ENCODE measurements at places on chromosomes 3 and 15. TPM values are rescaled to one million over a fixed set of nuclear protein-coding genes. Genes with fewer than 3 reads are reported as not detected.
A peak's percentile ranks its signal among the peaks of the same experiment; 100 is the strongest.

GRCh38 chr15:78282324-78282723 is 17.1 kb downstream of the SKIC8 start:
- DNase-seq: no peak

Gene KBTBD12
- 0.14 TPM for total RNA-seq

- peak; percentile 62 for DNase-seq
Measured at GRCh38 chr3:151660885-151661284, 72.8 kb upstream of the AADACL2 start.

DNA sequence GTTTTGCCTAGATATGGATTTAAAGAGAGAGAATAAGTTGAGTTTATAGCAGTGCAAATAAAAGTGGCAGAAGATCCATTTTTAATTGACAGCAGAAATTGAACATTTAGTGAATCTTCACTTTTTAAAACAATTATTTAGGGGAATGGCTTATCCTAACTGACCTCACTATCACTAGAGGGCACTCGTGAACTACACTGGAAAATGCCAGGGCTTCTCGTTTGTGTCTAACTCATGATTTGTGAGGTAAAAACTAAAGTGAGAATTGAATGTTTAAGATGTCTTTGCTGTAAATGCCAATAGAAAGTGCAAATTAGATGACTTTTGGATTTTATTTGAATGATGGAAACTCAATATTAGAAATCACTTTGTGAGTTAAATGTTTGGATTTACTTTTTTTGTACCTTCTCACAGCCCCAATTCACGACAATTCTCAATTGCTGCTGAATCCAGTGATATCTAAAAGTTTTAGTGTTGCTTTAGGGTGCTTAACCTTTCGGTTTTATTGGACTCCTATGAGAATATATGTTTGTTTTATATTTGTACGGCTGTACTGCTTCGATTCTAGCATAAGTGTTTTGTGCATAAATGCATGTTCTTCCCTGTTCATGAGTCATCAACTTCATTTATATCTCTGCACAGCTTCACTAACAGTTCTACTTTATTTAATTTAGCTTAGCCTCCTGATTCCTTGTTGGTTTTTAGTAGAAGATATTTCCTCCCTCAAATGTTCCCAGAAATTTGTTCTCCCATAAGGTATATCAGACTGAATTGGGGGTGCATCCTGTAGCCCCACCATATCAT is 462.1 kb downstream of the MFSD1 start:
- peak; percentile 57 for DNase-seq

Gene SLC22A14
- total RNA-seq: 0.12 TPM

DNA sequence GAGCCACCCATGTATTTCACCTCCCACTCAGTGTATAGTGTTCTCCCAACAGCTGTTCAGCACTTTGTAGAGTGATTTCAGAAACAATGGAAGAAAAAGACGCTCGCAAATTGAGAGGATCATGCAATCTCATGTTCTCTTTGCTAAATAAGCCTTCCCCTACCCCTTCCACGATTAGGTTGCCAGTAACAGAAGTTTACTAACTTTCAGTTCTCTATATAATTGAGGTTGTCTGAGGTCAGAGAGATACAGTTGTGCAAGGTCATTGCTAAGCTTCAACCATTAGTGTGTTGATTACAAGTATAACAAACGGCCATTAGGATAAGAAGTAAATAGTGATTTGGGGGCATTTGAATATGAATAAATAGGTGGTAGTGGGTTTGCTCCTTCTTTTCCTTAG is 99.6 kb downstream of the TUSC7 start:
- DNase-seq: no peak

DNA sequence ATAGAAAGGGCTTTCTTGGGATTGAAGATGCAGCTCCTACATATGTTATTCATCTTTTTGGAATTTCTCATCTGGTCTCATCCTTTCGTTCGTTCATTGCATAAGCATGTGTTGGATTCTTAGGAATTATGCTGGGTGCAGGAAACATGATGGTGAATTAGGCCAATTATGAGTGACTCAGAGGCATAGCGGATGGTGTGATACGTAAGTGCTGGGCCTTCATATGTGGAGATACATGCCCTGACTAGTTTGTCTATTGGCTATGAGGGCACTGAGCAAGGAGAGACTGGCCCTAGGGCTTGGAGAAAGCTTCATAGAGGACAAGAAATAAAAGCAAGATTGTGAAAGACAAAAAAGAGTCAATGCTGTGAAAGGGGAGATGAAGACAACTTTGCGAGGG is 235.1 kb downstream of the MYRIP start:
- no peak for DNase-seq

- DNase-seq: no peak
Measured at GRCh38 chr3:192745150-192745549, 17.8 kb upstream of the FGF12 start.

Gene CPNE9
- total RNA-seq: not detected

Gene MYH15
- total RNA-seq: 0.56 TPM

- DNase-seq: no peak
Measured at GRCh38 chr3:38157117-38157516, 8.2 kb upstream of the OXSR1 start.

Gene UNC13C
- total RNA-seq: not detected

DNA sequence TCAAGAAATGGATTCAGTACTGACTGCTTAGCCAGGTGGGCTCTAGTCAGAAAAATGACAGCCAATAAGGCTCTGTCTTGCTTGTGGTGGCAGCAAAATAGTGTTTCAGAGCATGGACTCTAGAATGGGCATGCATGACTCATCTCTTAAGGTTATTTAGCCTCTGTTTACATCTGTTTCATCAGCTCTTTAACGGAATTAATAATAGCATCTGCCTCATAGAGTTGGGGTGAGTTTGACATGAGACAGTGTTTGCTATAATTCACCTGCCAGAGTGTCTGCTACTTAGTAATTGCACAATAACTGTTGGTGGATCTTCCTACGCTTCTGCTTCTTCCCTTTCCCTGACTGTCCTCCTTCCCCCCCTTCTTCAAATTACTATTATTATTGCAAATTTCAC is 350.4 kb upstream of the SEMA6D start:
- DNase-seq: no peak

- no peak for DNase-seq
Measured at GRCh38 chr3:157488144-157488543, 15.1 kb downstream of the VEPH1 start.

- no peak for DNase-seq
Measured at GRCh38 chr15:89777073-89777751, 1.1 kb downstream of the MESP2 start.

Gene MELTF
- total RNA-seq: 9.0 TPM

Gene ANKUB1
- total RNA-seq: not detected

Gene GRAMD1C
- 0.25 TPM for total RNA-seq

Gene TLR9
- not detected for total RNA-seq

GRCh38 chr3:38015485-38015884 is 14.0 kb downstream of the PLCD1 start:
- DNase-seq: no peak

GRCh38 chr15:73568564-73569280 is 64.5 kb downstream of the NPTN start:
- DNase-seq: no peak

DNA sequence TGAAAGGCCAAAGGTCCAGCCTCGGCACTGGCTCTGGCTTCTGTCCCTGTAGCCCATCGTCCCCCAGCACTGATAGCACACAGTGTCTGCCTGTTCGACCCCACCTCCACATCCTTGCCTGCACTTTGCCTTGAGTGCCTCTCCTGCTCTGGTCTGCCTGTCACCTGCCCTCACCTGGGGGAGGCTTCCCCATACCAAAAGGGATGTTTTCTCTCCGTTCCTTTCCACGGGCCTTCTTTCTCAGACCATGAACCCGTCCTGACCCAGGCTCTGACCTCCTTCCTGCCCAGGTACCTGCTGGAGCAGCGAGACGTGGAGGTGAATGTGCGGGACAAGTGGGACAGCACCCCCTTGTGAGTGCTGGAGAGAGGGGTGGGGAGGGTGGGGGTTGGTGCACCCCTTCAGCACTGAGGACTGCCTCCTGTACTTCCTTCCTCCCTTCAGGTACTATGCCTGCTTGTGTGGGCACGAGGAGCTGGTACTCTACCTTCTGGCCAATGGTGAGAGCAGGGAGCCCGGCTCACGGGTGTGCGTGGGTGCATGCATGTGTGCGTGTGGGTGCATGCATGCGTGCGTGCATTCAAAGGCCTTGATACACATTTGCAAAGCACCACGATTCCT is 1.5 kb downstream of the ABTB1 start:
- DNase-seq: no peak

GRCh38 chr3:138113326-138113725 is 2.1 kb downstream of the DZIP1L start:
- DNase-seq: no peak
